ENCODE measurements at places on chromosomes 4 and X.
A peak's percentile ranks its signal among the peaks of the same experiment; 100 is the strongest.

- peak; percentile 50 for DNase-seq
Measured at GRCh38 chr4:77599378-77599777, 6.2 kb upstream of the CXCL13 start.

- DNase-seq: peak; percentile 29
Measured at GRCh38 chr4:6855692-6856297, 53.8 kb upstream of the TBC1D14 start.

GRCh38 chr4:2927696-2928075, 35.5 kb downstream of the NOP14 start:
- DNase-seq: no peak

GRCh38 chr4:108831886-108832285, 69.0 kb upstream of the ETNPPL start:
- DNase-seq: no peak

GRCh38 chr4:147480502-147480890, 401 bp upstream of the EDNRA start:
- no peak for DNase-seq

DNA sequence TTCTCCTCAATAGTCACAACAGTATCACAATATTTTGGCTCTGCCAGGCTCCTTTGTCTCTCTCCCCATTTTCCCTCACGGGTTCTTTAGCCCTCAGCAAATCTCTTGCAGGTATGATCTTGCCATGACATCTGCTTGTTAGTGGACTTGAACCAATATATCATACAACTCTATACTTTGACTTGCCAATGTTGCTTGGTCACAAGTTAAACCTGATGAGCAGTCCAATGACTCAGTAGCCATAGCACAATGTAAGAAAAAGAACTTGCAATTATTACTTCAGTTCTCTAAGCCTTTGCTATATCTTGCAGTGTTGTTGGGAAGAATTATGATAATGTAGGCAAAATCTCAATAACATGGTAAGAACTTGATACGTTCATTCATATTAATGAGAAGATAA, 174.6 kb upstream of the NRK start:
- no peak for DNase-seq

DNA sequence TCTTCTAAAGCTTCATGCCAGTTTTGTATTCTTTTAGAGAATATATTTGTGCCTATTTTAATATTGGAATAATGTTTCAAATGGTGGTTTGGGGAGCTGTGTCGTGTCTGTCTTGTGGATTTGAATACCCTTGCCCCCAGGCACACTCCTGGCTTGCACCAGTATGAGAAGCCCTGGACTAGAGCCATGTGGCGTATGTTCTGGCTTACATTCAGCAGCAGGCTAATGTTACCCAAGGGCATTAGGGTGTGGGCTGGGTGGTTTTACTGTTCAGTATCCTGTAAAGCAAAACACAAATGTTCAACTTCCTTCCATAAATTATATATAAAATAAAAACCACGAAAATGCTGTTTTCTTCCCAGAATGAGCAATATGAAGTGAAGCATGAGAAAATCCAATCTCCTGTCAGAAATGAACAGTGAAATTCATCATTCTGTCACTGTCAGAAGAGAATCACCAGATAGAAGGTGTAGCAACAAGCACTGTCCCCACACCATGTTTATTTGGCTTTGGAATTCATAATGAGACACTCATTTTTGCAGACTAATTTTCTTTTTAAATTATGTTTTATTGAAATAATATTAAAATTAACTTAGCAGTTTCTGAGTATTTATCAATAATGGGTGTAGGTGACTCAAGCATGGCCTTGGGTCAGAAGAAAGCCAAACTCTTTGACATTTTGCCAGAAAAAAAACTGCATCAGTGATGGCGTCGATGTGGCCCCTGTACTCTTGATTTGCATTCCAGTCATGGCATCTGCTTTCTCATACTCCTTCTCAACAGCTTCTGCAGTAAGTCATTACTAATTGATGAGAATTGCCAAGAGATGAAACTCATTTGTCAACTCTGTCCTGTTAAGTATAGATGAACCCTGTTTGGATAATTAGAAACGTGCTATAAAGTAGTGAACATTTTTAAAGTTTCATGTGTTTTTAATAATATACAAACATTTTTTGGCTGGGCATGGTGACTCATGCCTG, 43.8 kb downstream of the WWC2 start:
- DNase-seq: peak; percentile 80

DNA sequence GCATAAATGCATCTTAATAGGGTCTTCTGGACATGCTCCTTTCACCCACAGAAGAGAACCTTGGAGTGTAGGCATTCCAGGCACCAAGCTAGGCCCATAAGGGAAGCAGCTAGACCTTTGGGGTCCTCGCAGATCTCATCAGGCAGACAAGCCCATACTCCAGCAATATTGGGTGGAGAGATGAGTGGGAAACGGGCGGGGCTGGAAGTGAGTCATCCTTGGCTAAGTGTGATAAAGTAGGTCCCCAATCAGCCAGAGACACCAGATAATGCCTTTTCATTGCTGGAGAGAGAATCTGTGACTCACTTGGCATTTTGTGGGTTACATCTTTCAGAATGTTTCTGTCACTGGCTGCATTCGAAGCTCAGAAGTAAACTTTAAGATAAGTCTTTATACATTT, 133.3 kb upstream of the MBNL3 start:
- DNase-seq: peak; percentile 52

- no peak for DNase-seq
Measured at GRCh38 chr4:106340774-106341173, 24.4 kb downstream of the AIMP1 start.

GRCh38 chr4:90349636-90350035, 222.4 kb downstream of the CCSER1 start:
- DNase-seq: no peak

GRCh38 chr4:106269711-106270110, 46.3 kb downstream of the TBCK start:
- DNase-seq: no peak

Data from COLO829 (cell line).